ENCODE measurements at places on chromosomes 1 and 21.

DNA sequence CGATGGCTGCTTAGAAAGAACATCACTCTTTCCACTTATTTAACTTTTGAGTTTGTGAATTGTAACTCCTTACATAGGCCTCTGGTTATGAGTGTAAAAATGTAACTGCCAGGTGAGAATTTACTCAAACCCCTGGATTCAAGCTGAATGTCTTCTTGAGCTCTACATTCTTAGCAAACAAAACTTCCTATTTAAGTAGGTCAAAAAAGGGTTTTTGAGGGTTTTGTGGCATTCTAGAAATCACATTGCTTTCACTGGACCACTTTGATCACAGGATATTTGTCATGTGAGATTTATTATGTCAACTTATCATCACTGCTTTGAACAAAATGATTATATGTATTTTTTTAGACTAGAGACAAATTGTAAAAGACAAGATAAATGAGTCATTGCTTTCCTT, 5.7 kb downstream of the IL23R start:
- DNase-seq: no peak

DNA sequence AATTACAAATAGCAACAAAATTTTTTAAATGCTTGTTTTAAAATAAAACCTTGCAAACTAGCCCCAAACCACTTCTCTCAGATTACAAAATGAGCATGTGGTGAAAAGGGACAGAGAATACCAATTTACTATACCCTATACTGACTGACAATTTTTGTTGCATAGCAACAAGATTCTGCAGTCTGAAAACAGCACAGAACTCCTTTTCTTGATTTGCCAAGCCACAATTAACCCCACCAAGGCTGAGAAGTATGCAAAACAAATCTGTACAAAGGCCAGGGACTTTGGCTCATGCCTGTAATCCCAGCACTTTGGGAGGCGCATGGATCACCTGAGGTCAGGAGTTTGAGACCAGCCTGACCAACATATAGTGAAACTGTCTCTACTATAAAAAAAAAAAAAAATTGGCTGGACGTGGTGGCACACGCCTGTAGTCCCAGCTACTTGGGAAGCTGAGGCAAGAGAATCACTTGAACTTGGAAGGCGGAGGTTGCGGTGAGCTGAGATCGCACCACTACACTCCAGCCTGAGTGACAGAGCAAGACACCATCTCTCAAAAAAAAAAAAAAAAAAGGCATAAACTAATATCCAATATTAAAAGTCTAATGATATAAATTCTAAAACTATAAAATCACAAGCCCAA, 21.8 kb downstream of the ENAH start:
- DNase-seq: no peak

- no peak for DNase-seq
Observed at GRCh38 chr1:20138346-20138745, 777 bp upstream of the PLA2G2F start.

GRCh38 chr1:41496080-41497055, 11.9 kb upstream of the EDN2 start:
- DNase-seq: peak; percentile 95

GRCh38 chr21:36587388-36587787, 107.5 kb upstream of the CLDN14 start:
- peak; percentile 17 for DNase-seq

DNA sequence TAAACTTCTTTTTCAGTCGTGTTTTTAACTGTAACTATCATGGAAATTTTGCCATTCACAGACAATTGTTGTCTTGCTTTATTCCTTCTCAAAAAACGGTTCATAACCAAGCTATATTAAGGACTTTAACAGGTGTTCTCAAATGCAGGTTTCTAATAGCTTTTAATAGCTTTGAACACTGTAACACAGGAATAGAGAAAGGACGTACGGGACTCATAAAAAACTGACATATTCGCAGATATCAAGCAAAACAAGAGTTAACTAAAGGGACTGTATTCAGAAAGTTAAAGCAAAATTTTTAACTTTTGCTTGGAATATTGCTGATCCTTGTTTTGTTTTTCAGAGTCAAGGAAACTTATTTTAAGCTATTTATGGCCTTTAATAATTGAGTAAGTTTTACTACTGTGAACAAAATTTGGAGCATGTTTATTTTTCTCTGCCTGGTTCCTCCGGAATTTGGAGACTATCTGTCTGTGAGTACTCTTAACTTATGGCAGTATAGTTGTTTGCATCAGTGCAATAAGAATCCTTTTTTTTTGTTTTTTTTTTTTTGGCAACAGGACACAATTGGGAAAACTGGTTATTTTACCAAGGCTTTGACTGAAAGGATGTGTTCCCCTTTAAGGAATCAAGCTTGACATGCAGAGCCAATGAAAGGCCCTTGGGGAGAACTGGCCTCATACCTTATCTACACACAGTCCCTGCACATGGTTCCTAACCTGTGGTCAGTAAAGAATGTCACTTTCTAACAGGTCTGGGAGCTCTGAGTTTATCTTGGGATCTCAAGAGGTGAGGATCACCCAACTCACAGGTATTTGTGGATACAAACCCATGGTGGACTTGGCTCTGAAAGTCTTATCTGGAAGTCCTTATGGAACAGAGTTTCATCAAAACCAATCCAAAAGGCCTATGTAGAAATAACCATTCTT, 5.8 kb upstream of the CD46 start:
- DNase-seq: no peak

GRCh38 chr1:54229281-54229891, 29.4 kb downstream of the MRPL37 start:
- peak; percentile 67 for DNase-seq

- DNase-seq: no peak
Observed at GRCh38 chr21:27086630-27087029, 119.7 kb upstream of the ADAMTS5 start.

DNA sequence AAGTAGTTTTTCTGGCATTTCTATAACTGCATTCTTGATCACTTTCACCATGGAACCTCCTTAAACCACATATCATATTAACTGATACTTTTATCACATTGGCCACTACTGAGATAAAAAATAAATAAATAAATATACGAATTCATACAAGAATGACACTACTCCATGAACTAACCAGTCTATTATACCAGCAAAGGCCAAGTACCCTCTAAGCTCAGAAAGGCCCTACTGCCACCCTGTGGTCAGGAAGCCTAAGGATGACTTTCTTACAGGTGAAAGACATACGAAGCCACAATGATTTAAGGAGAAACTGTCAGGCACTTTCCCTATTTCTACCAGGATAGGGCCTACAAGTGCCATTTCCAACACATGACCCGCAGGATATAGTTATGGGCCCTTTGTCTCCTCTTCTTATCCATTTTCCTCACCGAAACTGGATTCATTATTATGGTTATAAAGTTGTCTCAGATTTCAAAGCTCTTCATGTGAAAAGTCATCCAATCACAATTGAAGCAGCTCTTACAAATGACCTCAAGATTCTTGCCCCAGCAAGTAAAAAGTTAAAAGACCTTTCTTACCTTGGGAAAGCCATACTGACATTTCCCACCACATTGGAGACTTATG, 23.9 kb downstream of the DNAJC8 start:
- peak; percentile 61 for DNase-seq

DNA sequence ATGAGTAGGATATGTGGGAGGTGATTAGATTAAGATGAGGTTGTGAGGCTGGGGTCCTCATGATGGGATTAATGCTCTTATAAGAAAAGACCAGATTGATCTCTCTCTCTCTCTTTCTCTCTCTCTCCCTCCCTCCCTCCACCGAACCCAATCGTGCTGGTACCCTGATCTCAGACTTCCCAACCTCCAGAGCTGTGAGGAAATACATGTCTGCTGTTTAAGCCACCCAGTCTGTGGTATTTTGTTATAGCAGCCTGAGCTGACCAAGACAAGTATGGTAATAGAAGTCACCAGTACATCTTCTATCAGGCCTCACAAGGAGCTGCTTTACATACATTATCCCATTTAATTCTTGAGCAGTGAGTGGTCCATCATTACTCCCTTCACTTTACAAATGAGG, 149.8 kb downstream of the RUNX1 start:
- DNase-seq: no peak

- no peak for DNase-seq
Observed at GRCh38 chr1:181397845-181398244, 85.5 kb upstream of the CACNA1E start.

DNA sequence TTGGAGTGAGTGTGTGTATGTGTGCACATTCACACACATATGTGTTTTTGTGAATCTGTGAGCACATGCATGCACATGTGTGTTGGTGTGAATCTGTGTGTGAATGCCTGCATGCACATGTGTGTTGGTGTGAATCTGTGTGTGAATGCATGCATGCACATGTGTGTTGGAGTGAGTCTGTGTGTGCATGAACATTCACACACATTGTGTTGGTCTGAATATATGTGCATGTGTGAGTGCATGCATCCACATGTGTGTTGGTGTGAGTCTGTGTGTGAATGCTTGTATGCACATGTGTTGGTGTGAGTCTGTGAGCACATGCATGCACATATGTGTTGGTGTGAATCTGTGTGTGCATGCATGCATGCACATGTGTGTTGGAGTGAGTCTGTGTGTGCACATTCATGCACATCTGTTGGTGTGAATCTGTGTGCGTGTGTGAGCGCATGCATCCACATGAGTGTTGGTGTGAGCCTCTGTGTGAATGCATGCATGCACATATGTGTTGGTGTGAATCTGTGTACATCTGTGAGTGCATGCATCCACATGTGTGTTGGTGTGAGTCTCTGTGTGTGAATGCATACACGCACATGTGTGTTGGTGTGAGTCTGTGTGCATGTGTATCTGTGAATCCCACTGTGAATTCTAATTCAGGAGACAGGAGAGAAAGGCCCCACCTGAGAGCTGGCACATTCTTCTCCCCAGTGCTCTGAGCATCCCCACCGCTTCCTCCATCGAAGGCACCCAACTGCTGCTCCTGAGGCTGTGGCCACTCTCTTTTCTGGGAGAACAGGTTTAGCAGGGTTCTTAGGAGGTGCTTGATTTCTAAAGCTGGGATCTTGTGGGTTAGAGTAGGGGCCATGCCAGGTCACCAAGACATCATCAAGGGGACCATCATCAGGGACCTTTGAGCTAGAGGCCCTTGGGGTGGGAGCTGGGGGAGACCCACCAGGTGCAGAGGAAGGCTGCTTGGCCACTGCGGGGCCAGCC, 117.5 kb upstream of the ARHGEF16 start:
- no peak for DNase-seq

GRCh38 chr21:24042687-24043086, 1564.6 kb downstream of the MRPL39 start:
- DNase-seq: no peak

DNA sequence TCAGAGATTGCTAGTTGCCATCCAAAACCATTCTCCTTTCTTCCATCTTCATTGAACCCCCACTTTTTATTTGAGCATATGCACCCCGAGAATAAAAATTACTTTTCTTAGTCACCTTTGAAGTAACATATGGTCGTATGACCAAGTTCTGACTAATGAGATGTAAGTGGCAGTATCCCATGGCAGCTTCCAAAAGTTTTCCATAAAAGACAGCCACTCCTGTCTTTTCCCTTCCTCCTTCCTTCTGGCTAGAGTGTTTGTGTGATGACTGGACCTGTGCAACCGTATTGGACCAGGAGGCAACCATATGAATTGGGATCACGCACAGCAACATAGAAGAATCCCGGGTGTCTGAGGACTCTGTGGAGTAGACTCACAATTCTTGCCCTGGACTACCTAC, 41.1 kb upstream of the CCSAP start:
- DNase-seq: no peak

- no peak for DNase-seq
Observed at GRCh38 chr1:5840551-5841001, 151.6 kb downstream of the NPHP4 start.

DNA sequence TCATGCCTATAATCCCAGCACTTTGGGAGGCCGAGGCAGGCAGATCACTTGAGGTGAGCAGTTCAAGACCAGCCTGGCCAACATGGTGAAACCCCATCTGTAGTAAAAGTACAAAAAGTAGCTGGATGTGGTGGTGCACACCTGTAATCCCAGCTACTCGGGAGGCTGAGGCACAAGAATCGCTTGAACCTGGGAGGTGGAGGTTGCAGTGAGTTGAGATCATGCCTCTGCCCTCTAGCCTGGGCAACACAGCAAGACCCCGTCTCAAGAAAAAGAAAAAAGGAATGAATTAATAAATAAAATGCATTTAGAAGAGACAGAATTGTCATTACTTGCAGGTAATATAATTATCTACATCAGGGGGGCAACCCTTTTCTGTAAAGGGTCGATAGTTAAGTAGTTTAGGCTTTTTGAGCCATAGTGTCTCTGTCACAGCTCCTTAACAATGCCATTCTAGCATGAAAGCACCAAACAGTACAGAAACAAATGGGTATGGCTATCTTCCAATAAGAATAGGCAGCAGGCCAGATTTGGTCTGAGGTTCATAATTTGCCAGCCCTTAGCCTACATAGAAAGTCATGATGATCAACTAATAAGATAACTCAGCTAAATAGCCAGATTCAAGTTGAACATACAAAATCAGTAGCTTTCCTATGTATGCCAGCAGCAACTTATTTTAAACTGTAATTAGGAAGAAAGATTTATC, 56.8 kb downstream of the RPRD2 start:
- peak; percentile 11 for DNase-seq

Data from GM03348 (cell line).